Naive B cell (primary cell): ENCODE measurements at places on chromosomes 2 and 18. TPM values are rescaled to one million over a fixed set of nuclear protein-coding genes. Genes with fewer than 3 reads are reported as not detected.

DNA sequence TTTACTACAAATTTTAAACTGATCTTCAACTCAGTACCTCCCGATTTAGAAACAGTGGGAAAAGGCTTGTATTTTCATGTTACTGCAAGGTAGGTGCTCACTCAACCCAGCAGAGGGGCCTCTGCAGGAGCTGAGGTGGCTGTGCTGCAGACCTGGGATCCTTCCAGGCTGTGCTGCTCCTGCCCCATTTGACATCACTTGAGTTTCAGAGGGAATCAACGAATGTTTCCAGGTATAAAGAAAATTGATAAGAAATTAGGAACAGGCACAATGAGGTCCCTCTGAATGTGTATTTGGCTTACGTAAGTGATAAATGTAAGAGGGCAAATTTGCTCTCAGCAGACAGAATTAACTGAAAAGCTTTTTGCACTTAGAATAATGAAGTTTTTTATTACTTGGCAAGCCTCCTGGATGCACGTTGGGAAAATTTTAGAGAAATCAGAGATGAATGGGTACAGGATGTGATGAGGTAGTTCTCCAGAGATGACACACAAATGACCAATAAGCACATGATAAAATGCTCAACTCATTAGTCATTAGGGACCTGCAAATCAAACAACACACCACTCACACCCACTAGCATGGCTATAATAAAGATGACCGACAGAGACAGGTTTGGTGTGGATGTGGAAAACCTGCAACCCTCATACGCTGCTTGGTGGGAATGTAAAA is 114.0 kb downstream of the NOL10 start:
- no peak for DNase-seq

GPAT2 gene
- 1.3 TPM for polyA plus RNA-seq

FRZB gene
- not detected for polyA plus RNA-seq

DNA sequence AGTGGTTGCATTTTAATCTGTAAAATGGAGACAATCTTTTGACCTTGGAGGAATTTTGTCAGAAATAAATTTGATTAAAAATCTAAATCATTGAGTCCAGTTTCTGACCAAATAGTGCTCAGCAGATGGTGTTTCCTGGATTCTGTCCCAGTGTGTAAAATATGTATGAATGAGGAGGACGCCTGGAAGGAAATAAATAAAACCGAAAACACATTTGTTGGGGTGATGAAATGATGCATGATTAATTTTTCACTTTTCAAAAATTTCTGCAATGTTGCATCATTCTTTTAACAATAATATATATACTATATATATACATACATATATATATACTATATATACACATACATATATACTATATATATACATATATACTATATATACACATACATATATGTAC is 261.1 kb upstream of the TRIB2 start:
- no peak for DNase-seq

- DNase-seq: no peak
Measured at GRCh38 chr2:7895289-7895688, 786.6 kb upstream of the ID2 start.

- no peak for DNase-seq
Measured at GRCh38 chr2:84494070-84494469, 22.2 kb upstream of the DNAH6 start.

DNA sequence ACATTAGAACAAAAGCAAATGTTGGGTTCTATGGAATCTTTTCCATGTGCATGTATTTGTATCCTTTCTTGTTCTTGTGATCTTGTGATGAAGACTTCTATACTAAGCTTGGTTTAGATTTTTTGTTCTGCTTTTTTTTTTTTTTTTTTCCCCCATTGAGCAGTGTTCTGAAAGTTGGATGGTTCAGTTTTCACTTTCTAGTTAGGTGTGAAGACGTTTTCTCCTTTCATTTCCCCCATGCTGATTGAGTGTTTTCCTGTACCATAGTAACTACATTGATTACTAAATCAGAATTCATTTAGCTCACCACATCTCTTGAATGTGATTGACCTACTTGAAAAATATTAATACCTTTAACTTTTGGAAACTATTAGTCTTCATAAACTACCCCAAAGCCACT is 34.1 kb downstream of the NOP58 start:
- peak; percentile 17 for DNase-seq

GRCh38 chr2:121336528-121337294 is 51.7 kb upstream of the TFCP2L1 start:
- no peak for DNase-seq

DNA sequence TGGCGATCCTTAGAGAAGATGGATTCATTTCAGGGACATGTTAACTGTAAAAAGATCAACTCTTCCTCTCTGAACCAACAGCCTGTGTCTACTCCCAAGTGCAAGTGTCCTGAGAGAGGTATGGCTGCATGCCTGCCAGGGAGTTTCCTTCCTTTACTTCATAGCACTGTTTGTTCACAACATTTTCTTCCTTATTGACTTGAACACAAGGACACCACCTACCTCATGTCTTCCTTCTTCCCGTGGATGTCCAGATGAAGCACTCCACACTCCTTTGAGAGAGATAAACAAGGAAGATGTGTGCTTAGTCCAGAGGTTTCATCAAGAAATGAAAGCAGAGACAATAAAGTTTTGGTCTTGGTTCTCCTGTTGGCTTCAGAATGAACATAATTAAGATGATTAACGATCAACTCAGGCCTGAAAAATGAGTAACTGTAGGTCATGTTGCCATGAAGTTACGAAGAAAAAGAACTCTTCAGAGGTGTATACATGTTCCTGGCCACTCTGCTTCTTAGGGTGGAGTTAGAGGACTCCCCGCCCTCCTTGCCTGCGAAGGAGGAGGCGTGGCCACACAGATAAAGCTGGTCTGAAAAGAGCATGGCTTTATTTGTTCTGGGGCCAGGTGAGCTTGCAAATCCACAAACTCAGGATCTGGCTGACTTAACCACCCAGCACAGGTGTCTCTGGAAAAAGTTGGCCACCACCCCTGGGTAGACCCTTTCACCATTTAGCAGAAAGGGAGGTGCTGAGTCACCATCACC is 155.0 kb upstream of the KCTD1 start:
- no peak for DNase-seq

GALNT13 gene
- not detected for polyA plus RNA-seq

GRCh38 chr2:237147317-237147716 is 61.6 kb downstream of the COPS8 start:
- DNase-seq: no peak

SPDYA gene
- 0.37 TPM for polyA plus RNA-seq

ALKAL2 gene
- not detected for polyA plus RNA-seq

CENPA gene
- not detected for polyA plus RNA-seq

PID1 gene
- polyA plus RNA-seq: not detected

ZBTB7C gene
- not detected for polyA plus RNA-seq

DNA sequence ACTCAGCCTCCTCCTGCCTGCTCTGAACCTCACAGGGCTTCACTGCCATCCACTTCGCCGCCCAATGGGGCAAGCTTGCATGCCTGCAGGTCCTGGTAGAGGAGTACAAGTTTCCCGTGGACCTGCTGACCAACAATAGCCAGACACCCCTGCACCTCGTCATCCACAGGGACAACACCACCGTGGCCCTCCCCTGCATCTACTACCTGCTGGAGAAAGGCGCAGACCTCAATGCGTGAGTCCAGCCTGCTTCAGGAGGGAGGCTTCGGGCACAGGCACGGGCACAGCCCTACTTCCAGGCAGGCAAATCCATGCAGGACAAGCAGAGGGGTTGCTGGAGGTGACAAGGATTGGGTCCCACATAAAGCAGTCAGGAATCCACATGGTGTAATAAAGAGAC is 1.2 kb downstream of the ANKRD53 start:
- DNase-seq: no peak
